GM19239 (cell line): ENCODE measurements at places on chromosomes 4 and X.

DNA sequence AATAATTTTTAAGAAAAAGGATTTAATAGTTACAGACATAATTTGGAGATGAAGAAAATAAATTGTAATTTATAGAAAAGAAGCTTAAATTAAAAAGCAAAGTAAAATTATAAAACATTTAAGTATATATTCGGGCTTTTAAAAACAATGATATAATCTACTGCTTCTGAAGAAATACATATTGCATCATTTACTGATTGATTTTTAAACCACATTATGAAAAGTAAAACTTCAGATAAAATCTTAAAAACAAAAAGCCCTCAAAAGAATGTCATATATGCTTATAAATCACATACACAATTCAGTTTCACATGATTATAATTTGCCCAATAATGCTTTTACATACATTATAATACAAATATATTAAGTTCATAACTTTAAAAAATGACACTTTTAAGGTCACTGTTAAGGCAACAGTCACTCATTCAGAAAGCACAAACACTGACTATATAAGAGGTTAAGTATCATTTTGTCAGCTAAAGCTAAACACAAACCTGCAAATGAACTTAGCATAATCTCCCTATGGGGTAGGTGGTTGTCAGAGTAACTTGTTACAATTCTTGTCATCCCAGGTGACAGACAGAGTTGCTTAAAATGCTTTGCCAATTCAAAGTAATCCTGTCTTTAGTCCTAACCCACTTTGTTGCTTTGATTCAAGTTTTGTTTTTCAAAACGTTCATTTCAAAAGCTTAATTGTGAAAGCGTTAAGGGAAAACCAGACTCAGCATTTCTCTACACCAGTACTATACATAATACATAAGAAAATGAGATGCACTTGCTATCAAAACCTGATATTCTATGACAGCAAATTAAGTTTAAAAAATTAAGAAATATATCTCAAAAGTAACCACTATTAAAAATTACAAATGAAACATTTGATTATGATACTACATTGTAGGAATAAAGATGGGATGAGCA, 90.6 kb upstream of the MAB21L2 start:
- DNase-seq: no peak

GRCh38 chr4:123325241-123325681, 71.3 kb upstream of the SPRY1 start:
- DNase-seq: peak; percentile 54

GRCh38 chr4:48127682-48128404, 6.2 kb downstream of the TXK start:
- DNase-seq: peak; percentile 22

DNA sequence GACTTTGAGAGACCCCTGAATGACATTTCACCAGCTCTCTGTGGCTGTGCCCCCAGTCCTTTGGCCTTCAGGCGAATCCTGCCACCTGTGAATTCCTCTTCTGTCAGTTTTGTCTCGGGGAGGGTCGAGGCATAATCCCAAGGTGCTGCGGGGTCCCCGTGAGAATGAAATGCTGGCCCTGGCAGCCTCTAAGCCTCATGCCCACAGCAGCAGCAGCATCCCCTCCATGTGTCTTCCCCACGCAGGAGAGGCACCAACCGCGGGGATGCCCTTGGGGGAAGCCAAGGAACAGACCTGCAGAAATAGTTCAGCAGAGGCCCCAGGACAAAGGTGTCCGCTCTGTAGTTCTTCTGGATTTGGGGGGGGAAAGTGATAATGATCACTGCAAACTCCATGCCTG, 104.8 kb downstream of the PHKA2 start:
- DNase-seq: no peak

DNA sequence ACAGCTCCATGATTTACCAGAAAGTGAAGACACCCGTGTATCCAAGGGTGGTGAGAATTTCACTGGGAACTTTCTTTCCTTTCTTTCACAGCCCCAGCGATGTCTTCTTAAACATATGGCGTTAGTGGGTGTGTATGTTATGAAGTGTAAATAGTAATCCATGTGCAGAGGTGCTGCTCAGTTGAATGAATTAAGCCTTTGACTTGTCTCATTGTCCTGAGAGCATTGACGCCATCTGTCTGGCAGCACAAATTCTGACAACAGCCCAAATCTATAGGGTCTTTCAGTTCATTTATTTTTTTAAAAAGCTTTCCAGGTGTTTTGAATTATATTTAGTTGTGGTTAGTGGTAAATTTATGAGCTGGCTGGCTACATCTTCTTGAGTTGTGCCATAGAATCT, 69.4 kb downstream of the CLCN5 start:
- no peak for DNase-seq

DNA sequence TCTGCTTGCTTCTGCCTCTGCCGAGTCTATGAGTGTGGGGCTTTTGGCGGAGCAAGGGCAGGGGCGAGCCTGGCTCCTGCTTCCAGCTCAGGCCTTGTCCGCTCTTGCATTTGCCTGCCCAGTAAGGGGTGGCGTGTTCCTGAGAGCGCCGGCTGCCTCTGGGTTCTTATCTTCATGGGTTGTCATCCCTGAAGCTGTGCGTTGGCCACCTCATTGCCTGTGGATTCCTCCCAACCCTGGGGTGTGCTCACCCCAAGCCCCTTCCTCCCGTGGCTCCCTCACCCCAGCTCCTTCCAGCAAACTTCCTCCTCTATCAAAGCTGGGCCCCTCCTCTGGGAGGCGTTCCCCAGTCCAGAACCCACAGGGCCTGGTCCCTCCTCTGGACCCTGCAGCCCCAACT, 17.5 kb downstream of the SH3BP2 start:
- DNase-seq: no peak

DNA sequence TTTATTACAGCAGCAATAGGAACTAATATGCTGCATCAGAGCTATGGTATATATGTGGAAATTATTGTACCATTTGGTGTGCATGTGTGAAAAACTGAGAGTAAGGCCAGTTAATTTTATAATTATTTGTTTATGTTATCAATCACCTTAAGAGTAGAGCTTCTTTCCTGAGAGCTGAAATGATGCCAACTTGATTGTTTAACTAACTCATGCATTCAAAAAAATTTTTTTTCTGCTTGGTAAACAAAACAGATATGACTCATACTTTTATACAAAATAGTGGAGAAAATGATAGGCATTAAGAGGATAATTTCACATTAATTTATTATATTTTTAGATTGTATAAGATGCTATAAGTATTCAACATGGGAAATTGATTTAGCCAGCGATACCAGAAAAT, 622.7 kb downstream of the RAPGEF2 start:
- DNase-seq: no peak

- no peak for DNase-seq
Measured at GRCh38 chr4:48862661-48863060, 31.8 kb downstream of the OCIAD1 start.

- DNase-seq: no peak
Measured at GRCh38 chr4:183912585-183912984, 7.5 kb downstream of the STOX2 start.
